T-cell (primary cell): ENCODE measurements at places on chromosomes 3 and 15. TPM values are rescaled to one million over a fixed set of nuclear protein-coding genes. Genes with fewer than 3 reads are reported as not detected.
A peak's percentile ranks its signal among the peaks of the same experiment; 100 is the strongest.

DNA sequence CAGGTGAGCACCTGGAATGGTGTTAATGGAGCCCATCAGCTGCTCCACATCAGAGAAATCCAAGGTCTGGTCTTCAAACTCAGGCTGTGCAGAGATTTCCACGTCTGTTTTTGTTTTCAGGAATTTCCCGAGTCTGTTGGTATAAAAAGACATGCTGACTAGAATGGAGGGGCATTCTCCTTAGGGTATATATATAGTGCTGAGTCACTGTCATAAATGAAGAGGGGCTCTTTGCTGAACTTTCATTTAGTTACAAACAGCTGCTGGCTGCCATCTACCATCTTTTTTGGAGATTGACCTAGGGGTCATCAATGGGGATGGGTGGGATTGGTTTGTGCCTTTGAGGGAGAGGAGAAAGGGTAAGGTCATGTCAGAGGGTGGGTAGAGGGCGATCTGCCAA is 27.1 kb downstream of the FSD2 start:
- DNase-seq: no peak

Gene LPCAT4
- 65.6 TPM for total RNA-seq

DNA sequence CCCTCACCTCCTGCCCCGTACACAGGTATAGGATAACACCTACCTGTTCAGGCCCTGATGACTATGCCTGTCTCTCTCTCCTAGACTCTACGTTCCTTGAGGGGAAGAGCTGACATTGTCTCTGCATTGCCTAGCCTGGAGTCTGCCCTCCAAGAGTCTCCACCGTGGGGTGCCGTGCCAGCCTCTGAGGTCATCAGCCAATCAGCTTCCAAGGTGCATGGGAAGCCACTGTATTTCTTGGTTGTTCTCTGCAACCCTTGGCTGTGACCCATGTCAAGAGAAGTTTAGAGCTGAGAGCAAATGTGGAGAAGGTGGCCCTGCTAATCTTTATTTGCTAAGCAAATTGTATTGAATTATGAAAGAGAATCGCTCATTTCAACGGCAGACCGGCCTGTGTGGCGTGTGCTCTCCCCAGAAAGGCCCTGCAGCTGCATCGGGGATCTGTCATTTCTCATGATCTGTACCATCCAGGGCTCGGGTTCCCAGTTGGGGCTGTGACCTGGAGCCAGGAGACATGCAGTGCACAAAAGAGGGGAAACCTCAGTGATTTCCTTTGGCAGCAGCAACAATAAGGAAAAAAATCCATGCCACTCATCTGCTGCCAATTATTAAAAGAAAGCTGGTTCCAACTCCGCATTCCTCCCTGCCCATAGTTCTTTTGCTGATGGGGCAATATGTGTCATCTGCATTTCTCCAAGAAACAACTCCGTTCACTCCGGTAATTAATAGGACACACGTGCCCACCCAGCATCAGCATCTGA is 182.2 kb downstream of the MEGF11 start:
- no peak for DNase-seq

DNA sequence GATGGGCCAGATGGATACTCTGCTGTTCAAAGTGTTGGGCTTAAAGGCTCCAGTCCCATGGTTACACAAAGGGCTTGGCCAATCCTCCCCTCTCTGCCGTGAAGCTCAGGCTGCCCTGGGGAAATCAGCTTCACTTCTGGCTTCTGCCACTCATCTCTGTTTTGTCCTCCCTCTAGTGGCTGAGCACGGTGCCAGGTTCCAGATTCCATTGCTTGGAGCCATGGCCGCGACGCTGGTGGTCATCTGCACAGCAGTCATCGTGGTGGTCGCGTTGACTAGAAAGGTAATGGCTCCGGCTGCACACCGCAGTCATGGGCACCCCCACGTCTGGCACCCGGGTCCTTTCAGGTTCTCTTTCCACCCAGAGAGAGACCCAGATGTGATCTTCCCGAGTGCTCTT is 5.6 kb downstream of the TIGIT start:
- peak; percentile 13 for DNase-seq

DNA sequence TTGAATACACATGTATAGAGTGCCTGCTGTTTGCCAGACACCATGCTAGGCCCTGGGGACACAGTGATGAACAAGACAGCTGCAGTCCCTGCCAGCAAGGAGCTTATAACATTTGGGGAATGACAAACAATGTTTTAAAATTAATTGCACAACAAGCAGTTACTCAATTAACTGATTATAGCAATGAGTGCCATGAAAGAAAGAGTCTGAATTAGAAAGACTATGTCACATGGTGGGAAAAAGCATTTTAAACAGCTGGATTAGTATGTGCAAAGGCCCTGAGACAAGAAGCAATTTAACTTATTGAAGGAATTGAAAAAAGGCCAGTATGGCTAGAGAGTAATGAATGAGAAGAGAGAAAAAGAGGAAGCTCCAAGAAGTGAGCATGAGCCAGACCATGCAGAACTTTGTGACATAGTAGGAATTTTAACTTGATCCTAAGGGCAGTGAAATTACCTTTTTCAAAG is 64.5 kb upstream of the PLXNA1 start:
- no peak for DNase-seq

Gene DPPA2
- not detected for total RNA-seq

DNA sequence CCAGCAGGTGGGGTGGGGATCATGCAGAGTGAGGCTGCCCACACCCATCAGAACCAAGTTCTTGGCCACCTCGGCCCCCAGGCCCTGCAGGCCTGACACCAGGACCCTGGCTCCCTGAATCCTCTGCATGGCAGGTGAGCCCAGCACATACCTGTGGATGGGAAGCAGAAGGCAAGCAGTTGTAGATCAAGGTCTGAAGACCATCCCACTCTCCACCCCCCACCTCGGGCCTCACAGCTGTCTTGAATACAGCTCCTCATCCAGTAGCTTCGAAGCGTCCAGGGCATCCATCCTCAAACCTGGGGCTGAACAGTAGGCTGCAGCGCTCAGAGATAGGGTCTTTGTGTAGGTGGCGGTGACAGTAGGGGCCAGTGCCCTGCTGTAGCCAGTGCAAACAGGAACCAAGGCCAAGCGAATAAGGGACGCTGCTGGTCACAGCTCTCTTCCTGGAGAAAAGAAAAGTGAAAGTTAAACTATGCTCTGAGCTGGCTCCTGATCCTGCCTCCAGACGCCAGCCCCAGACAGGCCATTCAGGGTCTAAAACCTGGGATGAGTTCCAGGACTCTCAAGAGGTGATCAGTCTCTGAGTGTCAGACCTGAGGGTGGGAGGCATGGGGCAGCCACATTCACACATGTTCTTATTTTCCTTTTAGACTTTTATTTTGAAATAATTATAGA is at the start of gene UBA7:
Gene UBA7, minus strand, starts transcription at position 457 of the 678 bp plus-strand sequence. Its CDS starts 166 bp downstream, at position 291.
- DNase-seq: peak; percentile 27

- DNase-seq: no peak
Measured at GRCh38 chr3:127473244-127474024, 117.1 kb downstream of the TPRA1 start.

Gene GHSR
- total RNA-seq: not detected

DNA sequence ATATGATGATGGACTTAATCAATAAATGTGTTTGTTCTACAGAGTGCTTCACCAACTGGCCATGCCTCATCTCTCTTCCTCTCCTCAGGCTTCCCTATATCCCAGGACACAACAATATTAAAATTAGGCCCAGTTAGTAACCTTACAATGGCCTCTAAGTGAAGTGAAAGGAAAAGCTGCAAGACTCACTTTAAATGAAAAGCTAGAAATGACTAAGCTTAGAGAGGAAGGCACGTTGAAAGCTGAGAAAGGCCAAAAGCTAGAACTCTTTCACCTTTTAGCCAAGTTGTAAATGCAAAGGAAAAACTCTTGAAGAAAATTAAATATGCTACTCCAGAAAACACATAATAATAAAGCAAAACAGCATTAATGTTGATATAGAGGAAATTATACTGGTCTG is 1010.3 kb downstream of the NAALADL2 start:
- DNase-seq: no peak

GRCh38 chr15:51828621-51829375 is 655 bp upstream of the TMOD3 start:
- no peak for DNase-seq

DNA sequence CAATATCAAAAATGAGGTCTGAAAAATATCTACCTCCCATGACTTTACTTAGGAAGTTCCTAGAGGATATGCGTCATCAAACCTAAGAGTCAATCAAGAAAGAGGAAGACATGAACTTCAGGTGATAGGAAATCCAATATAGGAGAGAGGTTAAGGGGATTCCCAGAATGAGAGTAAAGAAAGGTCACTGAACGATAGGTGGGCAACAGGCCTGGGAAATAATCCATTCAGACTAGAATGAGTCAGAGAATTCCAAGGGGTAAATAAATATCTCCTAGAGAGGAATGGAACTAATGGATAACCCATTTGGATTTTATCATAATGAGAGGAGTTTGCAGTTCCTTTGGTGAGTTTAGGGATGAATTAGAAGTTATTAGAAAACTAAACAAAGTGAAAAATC is 131.1 kb upstream of the NUDT16 start:
- DNase-seq: no peak

- DNase-seq: no peak
Measured at GRCh38 chr3:164453714-164454113, 624.6 kb downstream of the SI start.

GRCh38 chr15:74233851-74234597 is 2.1 kb upstream of the CCDC33 start:
- DNase-seq: no peak

DNA sequence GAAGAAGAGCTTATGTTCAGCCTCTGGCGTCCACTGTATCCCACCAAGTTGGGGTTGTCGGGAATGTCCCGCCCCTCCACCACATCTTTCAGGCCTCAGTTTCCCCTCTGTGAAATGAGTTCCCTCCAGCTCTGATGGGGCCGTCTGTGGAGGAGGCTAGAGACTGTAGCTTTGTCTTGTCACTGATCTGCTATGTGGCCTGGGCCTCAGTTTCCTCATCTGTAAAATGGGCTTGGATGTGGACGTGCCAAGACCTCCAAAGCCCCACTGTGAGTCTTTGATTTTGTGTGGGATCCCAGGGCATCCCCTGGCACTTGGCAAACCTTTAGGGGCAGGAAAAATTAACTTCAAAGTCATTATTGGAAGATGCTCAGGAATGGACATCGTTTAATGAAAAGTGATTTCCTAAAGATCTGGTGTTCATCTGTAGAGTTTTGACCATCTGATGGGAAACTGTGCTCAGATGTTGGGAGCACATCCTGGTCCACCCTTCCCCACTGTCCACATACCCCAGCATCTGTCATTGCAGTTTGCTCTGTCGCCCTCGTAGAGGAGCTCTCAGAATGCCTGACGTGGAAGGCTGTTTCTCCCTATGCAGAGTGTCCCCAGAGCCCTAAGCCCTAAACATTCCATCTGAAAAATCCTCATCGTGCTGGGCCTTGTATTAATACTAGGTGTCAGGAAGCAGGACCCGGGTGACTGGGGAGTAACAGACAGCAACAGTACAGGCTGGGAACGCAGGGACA is 28.5 kb downstream of the SLC6A6 start:
- no peak for DNase-seq

Gene CPN2
- 0.12 TPM for total RNA-seq

Gene DAZL
- total RNA-seq: not detected

DNA sequence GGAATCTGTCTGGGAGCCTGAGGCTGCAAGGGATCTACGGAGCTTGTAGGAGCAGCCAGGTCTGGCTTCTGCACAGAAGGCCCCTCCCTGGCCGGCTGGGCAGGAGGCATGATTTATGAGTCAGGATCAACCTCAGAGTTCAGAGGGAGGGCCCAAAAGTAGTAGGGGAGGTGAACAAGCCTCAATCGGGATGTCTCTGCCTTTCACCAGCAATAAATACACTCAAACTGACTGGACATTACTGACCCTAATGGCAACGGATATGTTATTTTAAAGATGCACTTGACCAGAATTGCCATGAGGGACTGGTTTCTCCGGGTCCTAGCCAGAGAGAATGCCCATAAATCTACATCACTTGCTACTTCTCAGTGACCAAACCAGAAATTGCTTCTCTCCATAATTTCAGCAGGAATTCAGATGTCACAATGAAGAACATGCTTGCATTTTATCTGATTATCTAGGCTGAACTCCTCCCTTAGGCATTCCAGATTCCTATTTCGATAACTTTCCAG is 109.6 kb upstream of the LMOD3 start:
- no peak for DNase-seq
